ENCODE measurements at places on chromosomes 13 and 19. TPM values are rescaled to one million over a fixed set of nuclear protein-coding genes. Genes with fewer than 3 reads are reported as not detected.

DNA sequence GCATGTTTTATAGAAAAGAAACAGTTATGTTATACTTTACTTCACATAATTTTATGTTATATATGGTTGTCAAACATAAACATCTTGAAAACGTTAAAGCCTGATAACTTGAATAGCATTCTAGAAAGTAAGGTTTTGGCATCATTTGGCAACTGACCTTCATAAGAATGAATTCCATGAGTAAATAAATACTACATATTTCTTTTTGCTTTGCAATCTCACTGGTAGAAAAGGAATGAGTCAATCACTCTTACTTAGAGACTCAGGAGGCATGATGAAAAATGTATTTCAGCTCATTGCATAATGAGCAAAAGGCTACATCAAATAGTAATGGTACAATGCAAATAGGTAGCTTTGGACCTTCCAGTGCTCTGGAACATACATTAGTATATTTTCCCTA is 1381.9 kb downstream of the EFNB2 start:
- no peak for DNase-seq

GRCh38 chr13:110925023-110925612 is 10.2 kb upstream of the ANKRD10 start:
- no peak for DNase-seq

DNA sequence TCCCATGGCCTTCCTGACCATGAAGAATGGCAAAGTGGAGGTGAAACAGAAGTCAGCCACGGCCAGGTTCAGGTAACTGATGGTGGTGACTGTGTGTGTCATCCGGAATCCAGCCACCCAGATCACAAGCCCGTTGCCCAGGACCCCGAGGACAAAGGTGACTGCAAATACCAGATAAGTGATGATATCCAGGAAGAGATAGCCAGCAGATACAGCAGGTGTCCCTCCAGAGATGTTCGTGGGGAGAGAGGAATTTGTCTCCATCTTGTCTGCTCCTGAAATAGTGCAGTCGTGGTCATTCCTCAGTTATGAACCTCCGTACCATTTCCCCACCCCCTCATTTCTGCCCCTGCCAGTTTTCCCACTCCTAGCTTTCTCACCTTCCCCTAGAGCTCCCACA is 4.9 kb downstream of the FPR1 start:
- no peak for DNase-seq

The HPN gene
- 27.6 TPM for polyA plus RNA-seq

All from left lung (tissue), 14 donors.